CD4-positive, alpha-beta T cell treated with Interleukin-12 subunit alpha and Interleukin-12 subunit beta, for 1 hour (primary cell): ENCODE measurements at places on chromosomes 1 and 21.

DNA sequence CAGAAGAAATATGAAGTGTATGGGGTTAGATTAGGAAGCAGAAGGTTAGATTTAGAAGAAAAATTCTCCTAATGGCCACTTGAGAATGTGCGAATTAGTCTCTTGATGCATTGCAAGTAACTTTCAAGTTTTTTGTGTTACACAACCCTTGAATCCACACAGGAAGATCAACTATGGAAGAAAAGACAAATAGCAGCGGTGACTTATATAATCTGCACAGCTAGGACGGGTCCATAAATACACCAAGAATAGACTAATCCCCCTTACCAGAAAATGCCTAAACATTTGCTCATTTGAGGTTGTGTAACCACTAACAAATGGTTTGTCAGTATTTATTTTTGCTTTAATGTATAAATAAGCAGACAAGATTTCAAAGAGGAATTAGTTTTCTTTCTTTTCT lies 182.6 kb downstream of the TGFB2 start:
- no peak for DNase-seq

- no peak for DNase-seq
Measured at GRCh38 chr1:209746451-209747165, 9.2 kb upstream of the TRAF3IP3 start.

GRCh38 chr1:214588963-214589597 lies 13.9 kb upstream of the CENPF start:
- no peak for DNase-seq

- DNase-seq: no peak
Measured at GRCh38 chr21:38308532-38309119, 51.8 kb downstream of the KCNJ15 start.

DNA sequence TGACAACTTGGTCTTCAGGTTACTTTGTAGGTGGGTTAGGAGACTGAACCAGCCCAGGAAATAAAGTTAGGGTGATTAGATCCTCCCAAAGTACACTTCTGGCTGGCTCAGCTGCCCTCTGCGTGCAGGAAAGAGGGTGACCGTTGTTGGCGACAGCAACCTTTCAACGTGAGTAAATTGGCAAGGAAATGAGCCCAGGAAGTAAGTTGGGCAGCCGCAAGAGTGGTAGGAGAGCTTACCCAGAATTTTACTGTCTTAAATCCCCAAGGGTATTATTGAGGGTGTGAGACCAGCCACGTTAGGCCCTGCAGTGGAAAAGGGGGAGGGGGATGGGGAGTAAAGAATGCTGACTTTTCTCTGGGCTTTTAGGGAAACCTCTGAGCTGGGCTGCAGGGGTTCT lies 1.6 kb downstream of the TENT5C start:
- peak; percentile 64 for DNase-seq

DNA sequence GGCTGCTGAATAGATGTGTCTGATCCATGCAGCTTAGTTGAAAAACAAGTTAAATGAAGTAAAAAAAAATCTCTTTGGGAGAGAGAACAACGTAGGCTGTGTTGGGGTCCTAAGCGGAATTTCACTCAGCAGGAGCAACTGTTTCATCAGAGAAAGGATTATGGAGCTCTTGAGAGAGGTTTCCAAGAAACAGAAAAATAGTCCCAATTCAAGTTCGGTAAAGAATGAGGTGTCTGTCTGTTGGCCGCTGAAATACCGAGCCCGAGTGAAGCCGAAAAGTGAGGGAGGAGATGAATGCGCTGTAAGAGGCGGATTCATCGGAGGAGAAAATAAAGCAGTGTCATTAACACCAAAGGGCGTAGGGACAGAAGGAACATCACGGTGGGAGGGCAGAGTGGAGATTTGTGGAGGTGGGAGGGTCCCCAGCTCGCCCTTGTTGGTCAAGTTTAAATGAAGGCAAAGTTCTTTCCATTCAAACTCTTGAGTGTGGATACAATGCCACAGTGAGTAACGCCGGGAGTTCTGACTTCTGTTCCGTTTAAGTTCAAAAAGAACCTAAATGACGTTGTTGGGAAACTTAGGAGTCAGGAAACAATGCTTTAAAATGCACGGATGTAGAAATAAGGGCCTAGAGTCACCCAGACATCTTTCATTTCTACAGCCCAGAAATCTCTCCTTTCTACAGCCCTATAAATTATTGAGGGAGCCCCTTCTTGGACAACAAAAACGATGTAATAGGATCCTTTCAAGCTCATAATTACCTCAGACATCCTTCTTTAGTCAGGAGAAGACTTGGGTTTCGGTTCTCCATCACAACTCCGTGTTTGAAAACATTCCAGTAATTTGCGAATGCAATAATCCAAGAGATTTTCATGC lies 15.6 kb upstream of the SLC45A1 start:
- DNase-seq: no peak

DNA sequence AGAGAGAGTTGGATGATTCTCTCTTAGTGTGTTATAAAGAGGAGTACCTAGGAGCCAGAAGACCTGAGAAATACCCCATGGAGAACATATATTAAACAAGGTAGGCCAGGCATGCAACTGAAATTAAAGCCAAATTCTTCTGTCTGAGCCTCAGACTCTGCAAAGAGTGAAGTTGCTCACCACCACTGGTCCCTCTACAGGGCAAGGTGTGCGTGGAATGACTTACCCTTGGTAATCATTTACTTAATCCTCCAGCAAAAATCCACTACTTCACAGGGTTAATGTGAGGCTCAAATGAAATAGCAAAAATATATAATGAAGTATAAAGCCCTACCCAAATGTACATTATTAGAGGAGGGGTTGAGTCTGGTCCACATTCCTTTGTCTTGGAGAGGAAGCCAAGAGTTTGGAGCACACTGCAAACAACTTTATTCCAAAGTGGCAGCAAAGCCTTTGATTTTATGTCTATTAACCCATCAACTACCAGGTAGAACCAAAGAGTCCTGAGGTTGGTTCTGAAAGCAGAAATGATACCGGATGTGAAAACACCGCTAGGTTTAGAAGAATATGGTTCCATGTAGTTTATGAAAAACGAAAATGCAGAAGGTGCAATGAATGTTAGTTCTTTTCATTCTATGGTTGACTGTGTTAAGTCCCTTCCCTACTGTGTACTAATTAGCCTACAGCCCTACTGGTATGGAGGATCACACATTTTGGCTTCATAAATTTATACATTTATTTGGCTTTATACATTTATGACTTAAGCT lies 8.5 kb downstream of the SSR2 start:
- no peak for DNase-seq

DNA sequence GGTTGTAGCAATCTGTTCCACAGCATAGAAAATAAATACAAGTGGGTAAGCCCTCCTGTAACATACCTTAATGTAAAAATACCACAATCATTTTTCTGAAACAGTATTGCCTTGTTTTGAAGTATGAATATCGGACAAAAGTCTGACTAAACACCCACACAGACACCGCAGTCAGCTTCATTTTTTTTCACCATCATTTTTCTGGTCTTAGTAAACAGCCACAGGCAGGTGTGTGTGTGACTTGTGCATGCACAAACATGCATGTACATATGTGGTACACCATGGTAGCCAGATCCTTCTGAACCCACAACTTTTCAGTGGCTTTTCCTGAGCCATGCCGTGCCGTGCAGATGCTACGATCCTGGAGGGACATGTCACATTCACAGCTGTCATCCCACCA lies 261.7 kb downstream of the PCP4 start:
- no peak for DNase-seq

- DNase-seq: peak; percentile 42
Measured at GRCh38 chr1:33455539-33456501, 16.6 kb upstream of the ZSCAN20 start.

- no peak for DNase-seq
Measured at GRCh38 chr1:91045284-91045683, 23.4 kb upstream of the ZNF644 start.

GRCh38 chr1:157240495-157241184 lies 102.4 kb upstream of the ETV3 start:
- DNase-seq: no peak

- no peak for DNase-seq
Measured at GRCh38 chr1:110118636-110119396, 6.6 kb downstream of the UBL4B start.

DNA sequence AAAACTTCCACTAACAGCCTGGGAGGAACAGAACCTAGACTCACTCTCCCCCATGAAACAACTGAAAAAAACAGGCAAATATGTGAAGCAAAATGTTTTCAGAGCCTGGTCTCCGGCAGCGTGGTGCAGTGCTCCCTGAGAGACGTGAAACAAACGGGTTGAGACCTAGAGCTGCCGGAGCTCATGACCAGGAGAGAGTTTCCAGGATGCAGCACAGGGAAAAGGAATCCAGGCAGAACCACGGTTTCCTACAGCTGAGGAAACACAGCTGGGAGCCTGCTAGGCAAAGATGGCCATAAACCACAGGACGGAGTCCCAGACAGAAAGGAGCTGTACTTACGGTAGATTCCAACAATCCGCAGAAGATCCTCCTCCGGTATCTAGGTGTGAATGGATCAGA lies 20.2 kb upstream of the SLC19A1 start:
- no peak for DNase-seq

DNA sequence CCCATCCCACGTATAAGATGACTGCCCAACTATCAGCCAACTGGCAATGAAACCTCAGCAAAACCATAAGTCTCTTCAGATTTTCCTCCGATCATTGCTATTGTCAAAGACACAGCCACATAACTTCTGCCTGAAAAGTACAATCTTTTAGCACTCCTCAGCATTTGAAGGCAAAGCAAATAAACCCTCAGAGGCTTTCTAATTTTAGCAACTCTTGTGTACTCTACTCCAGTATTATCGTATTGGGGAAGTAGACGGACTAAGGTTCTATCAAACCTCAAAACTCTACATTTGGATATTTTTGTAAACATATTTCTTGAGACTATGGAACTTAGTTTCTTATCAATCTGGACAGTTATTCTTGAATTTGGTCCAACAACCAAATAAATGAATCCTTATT lies 1206.2 kb upstream of the NCAM2 start:
- no peak for DNase-seq

DNA sequence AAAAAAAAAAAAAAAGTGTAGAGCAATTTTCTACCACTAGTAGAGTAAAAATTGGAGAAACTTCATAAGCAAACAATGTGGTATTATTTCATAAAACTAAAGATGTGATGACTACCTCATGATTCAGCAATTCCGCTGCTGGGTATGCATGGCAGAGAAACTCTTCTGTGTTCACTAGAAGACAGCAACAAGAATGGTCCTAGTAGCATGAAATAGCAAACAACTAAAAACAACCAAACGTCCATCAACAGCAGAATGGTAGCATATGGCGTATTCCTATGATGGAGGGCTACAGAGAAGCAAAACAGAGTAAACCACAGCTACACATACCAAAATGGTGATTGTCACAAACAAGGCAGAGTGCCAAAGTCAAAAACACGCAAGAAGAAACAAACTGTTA lies 18.9 kb downstream of the HTR1D start:
- no peak for DNase-seq

DNA sequence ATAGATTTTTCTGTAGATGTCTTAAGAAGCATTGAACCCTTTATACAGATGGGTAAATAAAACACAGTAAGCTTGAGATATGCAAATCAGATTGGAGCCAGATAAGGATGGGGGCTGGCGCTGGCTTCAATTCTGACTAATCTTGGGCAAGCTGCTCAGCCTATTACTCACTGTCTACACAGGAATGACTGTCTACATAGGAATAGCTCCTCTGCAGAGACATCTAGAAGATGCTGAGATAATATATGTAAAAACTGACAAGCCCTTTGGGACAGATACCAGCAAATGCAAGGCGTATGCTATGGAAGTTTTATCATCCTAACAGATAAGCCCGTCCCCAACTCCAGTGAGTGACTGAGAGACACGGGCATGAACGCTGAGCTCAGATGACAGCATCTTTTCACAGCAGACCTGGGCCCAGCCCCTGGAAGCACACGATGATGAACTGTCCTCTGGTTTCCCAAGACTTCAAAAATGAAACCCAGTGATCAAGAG lies 1.7 kb downstream of the CLDN14 start:
- DNase-seq: no peak

DNA sequence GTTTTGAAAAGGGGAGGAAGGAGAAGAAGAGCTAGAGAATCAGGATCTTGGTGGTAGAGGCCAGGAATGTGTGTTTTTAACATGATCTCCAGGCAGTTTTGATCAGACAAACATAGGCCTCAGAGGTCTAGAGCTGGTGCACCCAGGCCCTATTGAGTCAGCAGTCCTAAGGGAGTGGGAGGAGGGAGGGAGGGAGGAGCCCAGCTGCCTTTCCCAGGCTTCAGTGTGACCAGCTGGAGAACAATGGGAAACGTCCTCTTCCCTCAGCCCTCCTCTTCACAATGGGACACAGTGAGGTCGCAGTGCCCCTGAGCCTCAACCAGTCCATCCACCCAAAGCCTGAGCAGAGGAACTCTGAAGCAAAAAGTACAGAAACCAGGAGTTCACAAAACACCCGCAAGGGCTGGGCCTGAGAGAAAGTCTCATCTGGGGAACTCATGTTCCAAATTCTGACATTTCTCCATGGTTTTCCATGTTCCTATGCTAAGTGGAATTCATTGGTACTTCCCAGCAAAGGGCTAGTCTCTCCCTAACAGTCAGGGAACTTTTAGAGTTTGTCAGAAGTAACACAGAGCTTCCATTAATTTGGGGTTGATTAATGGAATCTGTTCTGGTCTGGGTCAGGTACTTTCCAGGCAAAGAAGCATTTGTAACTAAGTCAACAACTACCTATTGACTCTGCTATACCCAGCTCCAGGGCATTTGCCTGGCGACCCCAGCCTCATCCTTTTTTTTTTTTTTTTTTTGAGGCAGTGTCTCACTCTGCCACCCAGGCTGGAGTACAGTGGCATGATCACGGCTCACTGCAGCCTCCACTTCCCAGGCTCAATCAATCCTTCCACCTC lies 37.5 kb downstream of the ELAPOR1 start:
- no peak for DNase-seq

DNA sequence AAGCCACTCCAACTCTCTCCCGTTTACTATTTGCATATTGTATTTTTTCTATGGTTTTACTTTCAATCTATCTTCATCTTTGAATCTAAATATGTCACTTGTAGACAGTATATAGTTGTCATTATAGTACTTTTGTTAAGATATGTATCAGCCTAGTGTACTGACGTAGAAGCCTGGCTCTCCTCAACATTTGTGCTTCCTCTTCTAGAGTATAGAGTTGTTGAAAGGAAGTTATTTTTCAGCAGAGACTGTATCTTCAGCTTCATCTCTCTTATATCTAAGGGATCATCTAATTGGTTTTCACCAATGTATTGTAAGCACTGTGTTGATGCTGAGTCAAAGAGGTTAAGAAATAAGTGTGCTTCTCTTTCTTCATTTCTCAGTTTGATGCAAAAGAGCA lies 192.8 kb downstream of the LMO4 start:
- no peak for DNase-seq

DNA sequence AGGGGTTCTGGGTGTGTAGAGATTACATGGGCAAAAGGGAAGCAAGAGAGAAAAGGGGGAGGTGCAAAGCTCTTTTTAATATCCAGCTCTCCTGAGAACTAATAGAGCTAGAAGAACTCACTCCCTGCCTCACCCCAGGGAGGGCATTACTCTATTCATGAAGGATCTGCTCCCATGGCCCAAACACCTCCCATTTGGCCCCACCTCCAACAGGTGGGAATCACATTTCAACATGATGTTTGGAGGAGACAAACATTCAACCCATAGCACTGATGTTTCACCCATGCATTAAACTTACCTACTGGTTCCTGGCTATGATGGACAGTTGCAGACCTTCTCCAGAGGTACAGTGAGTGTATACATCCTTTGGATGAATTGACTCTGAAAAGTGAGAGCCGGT lies 7.3 kb upstream of the JUN start:
- no peak for DNase-seq

GRCh38 chr1:156164125-156164831 lies 10.9 kb downstream of the SEMA4A start:
- no peak for DNase-seq
